ENCODE measurements at places on chromosomes 13 and 19. TPM values are rescaled to one million over a fixed set of nuclear protein-coding genes. Genes with fewer than 3 reads are reported as not detected.
A peak's percentile ranks its signal among the peaks of the same experiment; 100 is the strongest.

Gene ZNF653
- polyA plus RNA-seq: 6.7 TPM

Gene ATXN8OS
- 0.46 TPM for polyA plus RNA-seq

Gene IL4I1
- 1.8 TPM for polyA plus RNA-seq

Gene PRODH2
- polyA plus RNA-seq: 0.12 TPM

Gene FCGBP
- polyA plus RNA-seq: 17.9 TPM

Gene PRSS57
- 0.32 TPM for polyA plus RNA-seq

Gene RDH8
- polyA plus RNA-seq: not detected

Gene PSG6
- polyA plus RNA-seq: not detected

Gene TGFBR3L
- 0.67 TPM for polyA plus RNA-seq

Gene C5AR1
- 2.9 TPM for polyA plus RNA-seq

Gene PLEKHF1
- polyA plus RNA-seq: 4.4 TPM

GRCh38 chr19:11168568-11168967 is 13.0 kb upstream of the SPC24 start:
- DNase-seq: no peak

- no peak for DNase-seq
Measured at GRCh38 chr19:49749771-49750170, 13.3 kb downstream of the TSKS start.

DNA sequence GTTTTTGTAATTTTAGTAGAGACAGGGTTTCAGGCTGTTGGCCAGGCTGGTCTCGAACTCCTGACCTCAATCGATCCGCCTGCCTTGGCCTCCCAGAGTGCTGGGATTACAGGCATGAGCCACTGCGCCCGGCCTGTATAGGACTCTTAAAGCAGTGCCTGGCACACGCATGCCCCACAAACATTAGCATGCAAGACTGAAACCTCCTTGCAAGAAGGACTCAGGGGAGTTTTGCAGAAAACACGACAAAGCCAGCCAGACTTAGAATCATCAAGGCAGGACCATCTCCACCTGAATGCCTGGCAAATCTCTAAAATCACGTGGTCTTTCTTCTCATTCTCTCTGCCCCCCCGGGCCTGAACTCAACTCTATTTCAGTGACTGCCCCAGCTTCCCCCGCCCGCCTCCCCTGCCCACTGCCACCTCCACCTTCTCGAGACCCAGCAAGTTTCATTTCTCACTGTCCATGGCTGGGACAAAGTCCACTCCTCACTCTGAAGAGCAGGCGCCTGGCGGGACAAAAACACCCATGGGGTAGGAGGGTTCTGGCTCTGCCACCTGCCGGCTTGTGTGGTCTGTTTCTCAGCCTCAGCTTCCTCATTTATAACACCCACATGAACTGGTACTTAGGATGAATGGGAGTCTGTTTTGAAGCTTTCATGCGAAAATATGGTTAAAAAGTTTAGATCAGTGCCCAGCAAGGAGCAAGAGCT is 2.4 kb downstream of the TICAM1 start:
- DNase-seq: no peak

- DNase-seq: no peak
Measured at GRCh38 chr19:40604647-40605215, 3.6 kb downstream of the LTBP4 start.

DNA sequence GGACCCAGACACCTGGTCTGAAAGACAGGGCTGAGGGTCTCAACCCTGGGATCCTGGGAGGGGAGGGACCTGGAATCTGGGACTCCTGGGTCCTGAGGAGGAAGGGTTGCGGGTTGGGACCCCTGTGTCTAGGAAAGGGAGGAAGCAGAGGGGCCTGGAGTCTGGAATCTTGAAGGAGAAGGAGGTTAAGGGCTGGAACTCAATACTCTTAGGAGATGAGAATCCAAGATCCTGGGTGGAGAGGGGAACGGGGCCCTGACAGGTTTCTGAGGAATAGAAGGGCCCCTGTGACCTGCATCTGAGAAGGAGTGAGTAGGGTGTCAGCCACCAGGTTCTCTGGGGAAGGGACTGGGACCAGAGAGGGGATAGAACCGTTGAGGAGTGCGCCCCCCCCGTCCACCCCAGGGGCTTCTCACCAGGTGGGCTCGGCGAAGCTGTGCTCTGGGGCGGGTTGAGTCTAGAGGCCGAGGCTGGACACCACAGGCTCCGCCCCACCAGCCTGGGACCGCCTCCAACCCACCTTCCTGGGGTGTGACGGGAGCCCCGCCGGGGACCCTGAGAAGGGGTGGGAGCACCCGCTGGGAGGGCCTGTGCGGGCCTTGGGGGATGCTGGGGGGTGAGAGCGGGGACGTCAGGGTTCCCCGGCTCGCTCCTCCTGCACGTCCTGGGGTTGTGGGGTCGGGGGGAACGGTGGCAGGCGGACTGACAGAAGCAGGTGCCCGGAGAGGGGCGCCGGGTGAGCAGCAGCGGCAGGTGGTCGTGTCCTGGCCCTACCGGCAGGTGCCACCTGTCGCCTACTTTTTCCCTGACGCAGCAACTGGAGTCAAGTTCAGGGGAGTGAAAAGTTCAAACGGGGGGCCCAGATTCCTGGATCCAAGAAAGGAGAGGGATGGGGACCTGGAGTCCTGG is at the start of gene MAMSTR:
TSS of gene MAMSTR (minus strand) at position 463 of the 909 bp plus-strand sequence. CDS start 694 bp downstream, outside the sequence.
- no peak for DNase-seq

- DNase-seq: peak; percentile 16
Measured at GRCh38 chr13:107734891-107735625, 480.3 kb downstream of the LIG4 start.

GRCh38 chr13:35843272-35843671 is 287.9 kb downstream of the DCLK1 start:
- no peak for DNase-seq

DNA sequence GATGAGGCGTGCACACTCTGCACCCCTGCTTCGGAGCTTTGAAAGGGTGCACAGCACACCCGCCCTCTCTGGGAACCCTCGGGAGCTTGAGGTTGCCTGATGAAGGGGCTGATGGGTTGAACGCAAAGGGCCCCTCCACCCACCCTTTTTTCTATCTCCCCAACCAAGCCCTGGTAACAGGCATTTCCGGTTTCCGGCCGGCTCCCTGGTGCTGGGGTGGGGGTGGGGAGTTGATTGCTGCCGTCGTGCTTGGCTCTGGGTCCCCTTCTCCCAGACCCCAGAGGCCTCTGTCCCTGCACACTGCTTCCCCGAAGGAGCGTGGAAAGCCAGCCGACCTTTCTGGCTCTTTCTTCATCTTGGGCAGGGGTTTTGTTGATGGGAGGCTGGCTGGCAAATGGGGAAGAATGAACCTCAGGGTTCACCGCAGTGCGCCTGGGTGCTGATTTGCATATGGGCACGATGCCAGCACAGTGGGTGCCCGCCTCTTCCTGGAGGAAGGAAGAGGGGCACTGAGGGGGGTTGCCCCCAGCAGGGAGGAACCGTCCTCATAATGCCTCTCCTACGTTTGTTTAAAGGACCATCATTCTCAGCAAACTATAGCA is 29.1 kb downstream of the VAV1 start:
- peak; percentile 28 for DNase-seq

- DNase-seq: no peak
Measured at GRCh38 chr13:111852725-111853518, 214.0 kb upstream of the SOX1 start.

DNA sequence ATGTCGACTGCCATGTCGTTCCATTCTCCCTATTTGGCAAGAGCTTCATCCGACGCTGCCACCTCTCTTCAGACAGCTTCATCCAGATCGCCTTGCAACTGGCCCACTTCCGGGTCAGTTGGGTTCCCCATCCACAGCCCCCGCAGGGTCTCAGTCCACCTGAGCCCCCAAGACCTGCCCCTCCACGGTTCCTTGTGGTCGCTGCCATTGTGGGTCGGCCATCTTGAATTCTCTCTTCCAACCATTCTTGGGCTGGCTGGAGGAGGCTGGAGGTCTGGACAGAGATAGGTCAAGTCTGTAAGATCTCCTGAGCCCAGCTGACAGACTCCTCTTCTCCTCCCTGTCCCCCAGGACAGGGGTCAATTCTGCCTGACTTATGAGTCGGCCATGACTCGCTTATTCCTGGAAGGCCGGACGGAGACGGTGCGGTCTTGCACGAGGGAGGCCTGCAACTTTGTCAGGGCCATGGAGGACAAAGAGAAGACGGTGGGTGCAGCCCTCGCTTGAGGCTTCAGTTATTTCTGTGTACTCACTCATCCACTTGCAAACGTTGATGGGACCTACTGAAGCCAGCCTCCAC is 19.5 kb downstream of the CPT1C start:
- DNase-seq: no peak

- peak; percentile 75 for DNase-seq
Measured at GRCh38 chr19:32224371-32225244, 120.8 kb upstream of the ZNF507 start.

- no peak for DNase-seq
Measured at GRCh38 chr13:79187917-79188690, 218.0 kb downstream of the RBM26 start.

GRCh38 chr13:112877976-112878955 is 90.7 kb upstream of the MCF2L start:
- no peak for DNase-seq

DNA sequence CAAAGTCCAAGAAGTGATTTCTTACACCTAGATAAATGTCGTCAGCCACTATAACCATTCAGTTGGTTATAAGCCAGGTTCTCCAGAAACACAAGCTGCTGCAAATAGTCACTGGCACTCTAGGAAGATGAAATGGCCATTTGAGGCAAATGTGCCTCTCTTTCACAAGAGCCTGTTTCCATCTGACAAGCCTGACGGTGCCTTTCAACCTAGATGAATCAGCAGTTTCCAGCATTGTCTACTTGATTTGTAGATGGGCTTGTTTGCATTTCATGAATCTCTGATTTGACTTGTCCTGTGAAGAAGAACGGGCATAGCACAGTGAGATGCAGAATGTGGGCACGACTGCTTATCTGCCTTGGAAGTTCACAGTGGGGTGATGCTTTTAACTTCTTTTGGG is 327.2 kb downstream of the LMO7 start:
- DNase-seq: no peak

GRCh38 chr13:96279904-96280303 is 190.0 kb downstream of the HS6ST3 start:
- DNase-seq: no peak

DNA sequence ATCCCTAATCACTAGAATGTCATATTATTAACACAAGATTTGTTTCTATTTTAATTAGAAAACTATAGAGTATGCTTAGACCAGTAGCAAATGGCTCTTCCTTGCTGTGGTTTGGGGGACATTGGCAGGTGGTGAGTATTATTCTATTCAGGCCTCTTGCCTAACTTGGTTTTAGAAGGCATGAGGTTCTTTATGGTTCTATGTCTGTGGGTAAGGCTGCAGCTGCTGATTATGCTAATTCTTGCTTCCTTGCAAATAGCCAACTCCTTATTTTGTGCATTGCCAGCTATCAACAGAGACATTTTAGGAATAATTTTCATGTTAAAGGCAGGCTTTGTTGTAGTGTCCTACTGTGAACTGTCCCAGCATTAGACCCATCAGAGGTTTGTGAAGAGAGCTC is 1344.9 kb downstream of the UQCRFS1 start:
- no peak for DNase-seq

GRCh38 chr13:27621116-27621365 is 651 bp upstream of the POLR1D start:
- peak; percentile 24 for DNase-seq

DNA sequence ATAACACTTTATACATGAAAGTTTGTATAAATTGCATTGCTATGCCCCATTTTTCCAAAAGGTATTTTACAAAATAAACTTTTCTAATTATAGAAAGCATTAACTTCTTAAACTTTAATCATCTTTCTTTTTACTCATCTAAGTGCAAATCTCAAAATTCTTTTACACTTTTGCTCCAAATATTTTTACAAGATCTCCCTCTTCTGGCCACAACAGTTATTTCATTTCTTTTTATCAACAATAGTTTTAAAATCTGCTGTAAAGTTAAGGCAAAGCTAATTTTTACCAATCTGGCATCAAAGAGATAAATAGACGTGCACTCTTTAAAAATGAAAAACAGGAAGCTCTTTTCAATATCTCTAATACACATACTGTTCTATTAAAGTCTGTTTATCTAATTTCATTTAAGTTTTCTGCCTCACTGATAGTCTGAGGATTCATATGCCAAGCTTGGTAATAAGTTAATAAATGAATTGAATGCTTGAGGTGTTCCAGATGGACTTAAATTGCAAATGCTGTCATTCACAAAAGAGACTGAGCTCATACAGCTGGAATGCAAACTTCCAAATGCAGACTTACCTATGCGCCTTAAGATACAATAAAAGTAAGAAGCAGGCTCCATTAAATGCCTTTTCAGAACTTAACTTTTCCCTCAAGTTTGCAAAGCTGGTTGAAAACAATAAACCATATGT is 583.0 kb upstream of the ATXN8OS start:
- DNase-seq: no peak
